ENCODE measurements at places on chromosomes 6 and 20.

DNA sequence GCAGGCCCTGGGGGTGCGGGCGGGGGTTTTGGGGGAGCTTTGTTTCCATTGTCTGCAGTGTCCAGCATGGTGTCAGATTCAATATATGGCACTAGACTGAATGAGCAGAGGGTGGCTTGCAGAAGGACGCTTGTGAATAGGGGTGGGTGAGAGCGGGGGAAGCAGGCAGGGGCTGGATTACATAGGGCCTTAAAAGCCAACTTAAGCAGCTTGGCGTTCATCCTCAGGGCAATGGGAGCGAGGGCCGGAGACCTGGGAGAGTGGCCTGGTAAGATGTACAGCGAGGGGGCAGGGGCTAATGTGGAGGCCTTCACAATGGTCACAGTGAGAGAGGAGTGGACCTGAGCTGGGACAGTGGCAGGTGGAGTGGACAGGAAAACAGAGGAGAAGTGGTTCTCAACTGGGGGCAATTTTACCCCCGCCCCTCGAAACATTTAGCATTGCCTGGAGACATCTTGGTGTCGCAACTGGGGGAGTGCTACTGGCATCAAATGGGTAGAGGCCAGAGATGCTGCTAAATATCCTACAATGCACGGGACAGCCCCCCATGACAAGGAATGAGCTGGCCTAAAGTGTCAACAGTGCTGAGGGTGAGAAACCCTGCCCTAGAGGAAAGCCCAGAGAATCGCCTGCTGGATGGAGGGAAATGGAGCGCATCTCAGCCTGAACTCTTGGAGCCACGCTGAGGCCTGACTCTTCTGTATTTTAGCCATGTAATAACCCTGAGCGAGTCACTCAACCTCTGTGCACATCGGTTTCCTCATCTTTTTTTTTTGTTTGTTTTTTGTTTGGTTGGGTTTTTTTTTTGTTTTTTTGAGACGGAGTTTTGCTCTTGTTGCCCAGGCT lies 15.1 kb upstream of the BAK1 start:
- DNase-seq = no peak

DNA sequence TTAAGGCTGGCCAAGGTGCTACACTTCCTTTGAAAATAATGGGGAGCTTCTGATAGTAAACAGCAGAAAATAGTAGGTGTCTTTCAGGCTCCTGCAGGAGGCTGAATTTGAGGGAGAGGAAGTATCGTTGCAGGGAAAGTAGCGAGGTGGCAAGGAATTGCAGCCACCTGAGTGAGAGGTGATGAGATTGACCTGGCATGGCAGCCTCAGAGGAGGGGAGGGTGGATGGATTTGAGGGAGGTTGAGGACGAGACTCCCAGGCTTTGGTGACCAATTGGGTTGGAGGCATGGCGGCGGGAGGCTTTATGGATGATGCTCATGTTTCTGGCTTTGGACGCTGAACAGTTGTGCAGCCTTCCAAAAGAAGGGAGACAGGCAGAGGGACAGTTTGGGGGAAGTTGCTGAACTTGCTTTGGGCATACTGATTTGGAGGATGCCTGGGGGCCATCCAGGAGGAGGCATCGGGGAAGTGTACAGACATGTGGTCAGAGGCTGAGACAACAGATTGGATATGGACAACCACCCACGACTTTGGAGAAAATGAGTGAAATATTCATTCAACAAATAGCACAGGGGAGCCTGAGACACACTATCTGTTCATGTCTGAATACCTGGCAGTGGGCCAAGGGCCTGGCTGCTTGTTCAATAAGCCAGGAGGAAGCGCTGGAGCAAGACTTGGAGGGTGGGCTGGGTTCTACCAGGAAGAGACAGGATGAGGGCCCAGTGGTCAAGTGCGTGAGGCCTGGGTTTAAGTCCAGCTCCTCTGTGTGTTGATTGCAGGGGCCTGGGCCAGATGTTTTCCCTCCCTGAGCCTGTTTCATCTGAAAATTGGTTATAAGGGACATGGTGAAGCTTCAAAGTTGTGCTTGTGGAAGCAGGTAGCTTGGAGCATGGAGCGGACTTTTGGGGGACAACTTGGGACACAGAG lies 113.2 kb downstream of the CEBPB start:
- DNase-seq = no peak

DNA sequence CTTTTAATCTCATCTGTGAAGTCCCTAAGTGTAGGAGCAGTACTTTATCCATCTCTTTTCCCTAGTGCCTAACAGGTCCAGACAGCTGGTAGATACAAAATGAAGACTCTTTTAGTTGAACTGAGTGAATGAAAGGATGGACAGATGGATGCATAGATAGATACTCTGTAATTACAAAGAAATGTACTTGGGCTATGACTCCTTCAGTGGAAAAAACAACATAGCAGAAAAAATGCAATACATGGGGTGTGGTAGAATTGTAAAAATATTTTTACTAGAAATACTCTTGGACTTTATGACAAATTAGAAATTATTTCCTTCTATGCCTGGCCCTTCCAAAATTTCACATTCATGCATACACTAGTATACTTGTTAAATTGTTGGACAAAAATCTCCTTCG lies 29.3 kb downstream of the KCNQ5 start:
- no peak for DNase-seq

GRCh38 chr6:49720372-49720771 lies 7.0 kb upstream of the CRISP2 start:
- DNase-seq = no peak

DNA sequence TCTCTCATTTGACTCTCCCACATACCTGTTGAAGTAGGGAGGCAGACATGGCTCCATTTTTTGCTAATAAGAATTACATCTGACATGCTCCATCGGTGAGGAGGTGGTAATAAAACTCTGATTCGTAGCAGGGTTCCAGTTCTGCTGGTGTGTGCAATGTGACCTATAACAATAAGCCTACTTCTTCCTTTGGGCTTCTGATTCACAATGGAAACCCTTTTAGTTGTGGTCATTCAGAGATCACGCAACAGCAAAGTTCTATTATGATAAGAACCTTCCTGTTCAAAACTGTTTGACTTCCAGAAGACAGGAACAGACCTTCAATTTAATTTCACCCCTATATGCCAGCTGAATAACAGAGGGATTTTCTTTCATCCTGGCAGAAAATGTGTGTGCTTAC lies 31.4 kb upstream of the GSTA4 start:
- DNase-seq = no peak

GRCh38 chr6:160966493-160967229 lies 24.9 kb upstream of the MAP3K4 start:
- no peak for DNase-seq

DNA sequence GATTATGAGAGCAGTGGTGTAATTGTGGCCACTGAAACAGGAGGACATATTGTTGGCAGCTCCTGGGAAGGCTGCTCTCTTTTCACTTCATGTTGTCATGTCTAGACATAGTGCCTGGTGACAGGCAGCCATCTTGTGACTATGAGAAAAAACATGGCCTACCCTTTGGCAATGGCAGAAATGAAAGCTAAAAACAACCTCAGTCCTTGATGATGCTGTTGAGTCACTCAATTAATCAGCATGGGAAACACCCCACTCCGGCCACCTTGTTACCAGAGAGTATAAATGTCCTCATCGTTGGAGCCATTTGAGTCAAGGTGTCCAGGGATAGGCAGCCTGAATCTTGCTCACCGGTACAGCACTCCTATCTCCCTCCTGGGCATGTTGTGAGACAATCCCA lies 31.2 kb upstream of the HMGA1 start:
- DNase-seq = no peak
